ENCODE measurements at places on chromosomes 1 and 21. TPM values are rescaled to one million over a fixed set of nuclear protein-coding genes. Genes with fewer than 3 reads are reported as not detected.

DNA sequence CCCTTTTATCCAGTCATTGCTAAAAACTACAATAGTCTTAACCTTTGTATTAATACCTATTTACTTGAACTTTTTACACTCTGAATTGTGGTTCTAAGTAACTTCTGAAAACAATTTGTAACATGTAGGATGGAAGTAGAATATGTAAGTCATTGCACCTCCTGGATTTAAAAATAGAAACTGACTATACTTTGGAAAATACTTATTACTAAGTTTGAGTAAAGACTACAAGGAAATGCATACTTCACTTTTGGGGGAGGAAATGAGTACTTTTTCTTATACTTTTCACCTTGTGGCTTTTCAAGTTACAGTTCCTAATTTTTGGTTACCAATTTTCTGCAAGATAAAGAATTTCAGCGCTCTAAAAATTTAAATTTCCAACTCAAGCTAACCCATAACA lies 8.7 kb downstream of the RGS18 start:
- DNase-seq: no peak

Gene CALML6
- total RNA-seq: 5.2 TPM

Gene RPTN
- total RNA-seq: not detected

GRCh38 chr1:210252621-210253051 lies 20.0 kb downstream of the SERTAD4 start:
- DNase-seq: peak; percentile 71

Gene POLR3C
- 43.4 TPM for total RNA-seq

DNA sequence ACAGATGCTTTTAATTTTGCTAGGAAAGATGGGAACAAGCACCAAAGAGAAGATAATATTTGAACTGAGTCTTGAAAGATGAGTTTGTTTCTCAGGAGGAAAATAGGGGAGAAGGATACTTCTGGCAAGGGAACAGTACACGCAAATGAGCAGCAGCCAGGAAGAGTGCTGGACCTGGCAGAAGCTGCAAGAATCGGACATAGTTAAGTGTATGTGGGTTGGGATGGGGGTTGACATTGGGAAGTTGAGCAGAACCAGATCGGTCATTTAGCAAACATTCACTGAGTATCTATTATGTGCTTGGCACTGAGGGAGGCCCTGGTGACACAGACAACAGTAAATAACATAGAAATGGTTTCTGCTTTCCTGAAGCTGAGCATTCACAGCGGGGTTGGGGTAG lies 198.8 kb downstream of the PLPP3 start:
- no peak for DNase-seq

DNA sequence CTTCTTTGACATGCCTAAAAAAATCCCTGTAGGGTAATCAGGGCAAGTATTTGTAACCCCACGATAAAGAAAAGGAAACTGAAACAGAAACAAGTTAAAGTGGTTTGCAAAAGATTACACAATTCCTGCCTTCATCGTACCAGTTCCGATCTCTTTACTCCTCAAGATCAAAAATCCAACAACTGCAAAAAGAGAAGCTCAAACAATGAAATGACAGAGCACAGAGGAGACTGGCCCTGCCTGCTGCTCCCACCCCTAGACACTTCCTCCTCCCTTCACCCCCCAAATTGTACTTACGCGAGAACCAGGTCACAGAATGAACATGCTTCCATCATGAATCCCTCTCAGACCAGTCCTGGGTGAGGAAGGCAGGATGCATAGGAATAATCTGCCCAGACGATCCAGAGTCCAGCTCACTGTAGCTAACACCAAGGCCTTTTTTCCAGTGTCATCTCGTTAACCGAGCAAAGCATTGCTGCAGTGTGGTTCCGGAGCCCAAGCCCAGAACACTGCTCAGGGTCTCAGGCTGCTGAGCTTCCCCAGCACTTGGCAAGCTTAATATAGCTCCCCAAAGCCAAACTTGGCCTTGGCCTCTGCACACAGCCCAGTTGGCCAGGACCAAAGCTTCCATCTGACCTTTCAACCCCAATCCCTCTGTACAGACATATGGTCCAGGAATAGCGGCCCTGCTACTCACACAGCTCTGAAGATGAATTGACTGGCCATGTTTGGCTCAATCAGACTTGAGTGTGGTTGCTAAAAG lies 20.3 kb downstream of the RXRG start:
- no peak for DNase-seq

DNA sequence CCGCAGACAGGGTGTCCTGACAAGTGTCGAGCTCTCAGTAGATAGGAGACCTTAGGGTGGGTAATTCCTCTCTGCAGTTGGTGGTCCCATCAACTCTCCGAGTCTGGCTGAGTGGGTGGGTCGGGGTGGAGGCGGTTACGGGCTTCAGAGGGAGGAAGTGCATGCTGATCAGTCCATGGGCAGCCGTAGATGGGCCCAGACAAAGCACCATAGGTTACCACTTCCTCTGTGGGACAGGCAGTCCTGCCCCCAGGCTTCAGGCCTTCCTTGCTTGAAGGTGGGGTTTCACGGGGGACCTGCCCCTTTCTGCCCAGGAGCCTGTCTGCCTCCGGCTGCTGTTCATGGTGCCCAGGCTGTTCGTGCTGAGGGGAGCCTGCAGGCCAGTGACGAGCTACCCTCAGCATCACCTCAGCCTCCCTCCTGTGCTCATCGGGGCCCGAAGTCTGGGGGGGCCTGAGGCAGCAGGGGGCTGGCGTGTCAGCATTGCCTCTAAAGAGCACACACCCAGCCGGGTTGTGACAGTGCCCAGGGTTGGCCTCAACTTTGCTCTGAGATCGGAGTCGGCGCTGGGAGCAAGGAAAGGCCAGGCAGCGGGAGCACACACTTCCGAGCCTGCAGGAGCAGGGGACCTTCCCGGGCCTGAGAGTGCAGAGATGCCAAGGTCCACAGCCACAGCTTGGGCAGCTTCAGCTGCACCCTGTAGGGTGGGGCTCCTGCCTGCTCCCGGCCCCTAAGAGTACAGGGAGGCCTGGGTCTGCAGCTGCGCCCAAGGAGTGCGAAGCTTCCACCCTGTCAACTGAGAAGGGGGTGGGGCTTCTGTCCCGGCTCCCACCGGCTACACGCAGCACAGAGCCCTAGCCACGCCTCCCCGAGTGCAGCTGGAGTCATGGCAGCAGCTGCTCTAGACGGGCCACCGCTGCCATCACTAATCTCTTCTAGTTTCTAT lies 225.4 kb upstream of the NRIP1 start:
- DNase-seq: peak; percentile 63

DNA sequence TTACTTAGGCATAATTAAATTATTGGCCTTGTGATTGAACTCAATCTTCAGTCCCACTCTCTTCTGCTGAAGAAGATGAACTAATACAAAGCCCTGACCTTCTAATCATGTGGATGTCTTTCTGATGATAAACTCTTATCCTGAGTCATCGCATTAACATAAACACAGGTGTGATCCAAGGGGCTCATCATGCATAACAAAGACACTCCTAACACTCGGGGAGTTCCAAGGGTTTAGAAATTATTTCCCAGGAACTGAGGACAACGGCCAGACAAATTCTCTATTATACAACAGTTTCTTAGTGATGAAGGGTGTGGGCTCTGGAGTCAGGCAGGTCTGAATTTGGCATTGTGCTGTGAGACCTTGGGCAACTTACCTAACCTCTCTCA lies 18.0 kb downstream of the DUSP10 start:
- no peak for DNase-seq

Gene SYTL1
- total RNA-seq: 3.2 TPM

Gene OR10K2
- total RNA-seq: not detected

Gene HEYL
- 9.0 TPM for total RNA-seq

Data from glutamatergic neuron (in vitro differentiated cells).